ENCODE measurements at places on chromosomes 11 and 22.

DNA sequence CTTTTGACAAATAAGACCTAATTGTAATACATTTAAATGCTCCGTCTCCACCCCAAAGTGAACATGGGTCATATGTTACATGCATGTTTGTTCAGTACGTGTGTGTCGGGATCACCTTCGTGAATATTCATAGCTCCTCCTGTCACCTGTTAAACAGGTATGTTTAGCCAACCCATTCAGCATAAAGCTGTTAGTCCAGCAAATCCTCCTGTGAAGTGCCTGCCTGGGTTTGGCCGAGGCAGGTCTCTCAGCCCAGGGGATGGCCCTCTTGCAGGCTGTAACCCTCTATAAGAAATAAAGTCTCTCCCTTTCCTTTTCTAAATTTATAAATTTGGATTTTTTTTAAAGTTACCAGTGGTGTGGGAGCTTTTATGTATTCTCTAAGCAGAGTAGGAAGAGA, 38.9 kb upstream of the NTM start:
- no peak for DNase-seq

- DNase-seq, result no peak
These were observed 173.9 kb upstream of the SYN3 start for GRCh38 chr22:33232071-33232470.

- no peak for DNase-seq
These were observed 39.7 kb downstream of the ACAT1 start for GRCh38 chr11:108160970-108161566.

DNA sequence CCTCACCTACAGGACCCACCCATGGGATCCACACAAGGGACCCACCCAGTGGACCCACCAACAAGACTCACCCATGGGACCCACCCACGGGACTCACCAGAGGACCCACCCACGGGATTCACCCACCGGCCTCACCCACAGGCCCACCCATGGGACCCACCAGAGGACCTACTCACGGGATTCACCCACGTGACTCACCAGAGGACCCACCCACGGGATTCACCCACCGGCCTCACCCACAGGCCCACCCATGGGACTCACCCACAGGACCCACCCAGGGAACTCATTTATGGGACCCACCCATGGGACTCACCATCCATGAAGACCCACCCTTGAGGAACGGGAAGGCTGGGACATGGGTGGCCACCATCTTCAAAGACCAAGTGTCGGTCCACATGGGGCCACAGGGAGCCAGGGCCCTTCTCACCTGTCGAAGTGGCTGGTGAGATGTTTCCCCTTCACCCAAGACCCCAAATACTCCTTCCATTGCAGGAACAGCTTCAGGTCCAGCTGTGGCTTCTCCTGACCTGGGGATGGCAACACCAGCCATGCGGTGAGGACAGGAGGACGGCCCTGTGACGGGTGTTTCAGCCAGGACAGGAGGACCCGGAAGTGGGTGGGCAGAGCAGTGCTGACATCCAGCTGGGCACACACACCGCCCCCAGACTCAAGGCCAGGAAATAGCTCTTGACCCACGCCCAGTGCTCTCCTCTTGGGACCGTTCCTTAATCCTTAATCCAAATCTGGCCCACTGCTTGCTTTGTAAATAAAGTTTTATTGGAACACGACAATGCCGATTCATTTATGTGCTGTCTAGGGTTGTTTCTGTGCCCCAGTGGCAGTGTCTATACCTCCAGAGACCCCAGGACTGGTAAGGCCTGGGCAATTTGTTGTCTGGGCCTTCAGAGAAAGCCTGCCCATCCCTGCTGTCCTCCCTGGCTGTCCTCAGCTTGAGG, 1005.1 kb downstream of the BRD1 start:
- no peak for DNase-seq

GRCh38 chr11:96075532-96075959, 151.6 kb upstream of the MTMR2 start:
- no peak for DNase-seq

- no peak for DNase-seq
These were observed 4.2 kb downstream of the SHANK2 start for GRCh38 chr11:71248251-71248570.

GRCh38 chr22:45631841-45632238, 39.8 kb upstream of the ATXN10 start:
- DNase-seq, result no peak

- no peak for DNase-seq
These were observed 20.4 kb upstream of the GNB1L start for GRCh38 chr22:19875061-19875530.

DNA sequence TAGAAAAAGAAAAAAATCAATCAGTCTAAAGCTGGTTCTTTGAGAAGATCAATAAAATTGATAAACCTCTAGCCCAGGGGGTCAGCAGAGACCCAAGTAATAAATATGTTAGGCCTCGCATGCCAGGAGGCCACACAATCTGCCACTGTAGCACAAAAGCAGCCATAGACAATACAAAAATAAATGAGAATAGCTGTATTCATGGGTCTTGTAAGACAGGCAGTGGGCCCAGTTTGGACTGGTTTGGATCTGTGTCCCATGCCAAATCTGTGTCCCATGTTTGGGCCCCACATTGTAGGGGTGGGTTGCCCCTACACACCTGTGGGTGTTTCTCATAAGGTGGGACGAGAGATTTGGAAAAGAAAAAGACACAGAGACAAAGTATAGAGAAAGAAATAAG, 6.6 kb upstream of the PLAAT4 start:
- no peak for DNase-seq

DNA sequence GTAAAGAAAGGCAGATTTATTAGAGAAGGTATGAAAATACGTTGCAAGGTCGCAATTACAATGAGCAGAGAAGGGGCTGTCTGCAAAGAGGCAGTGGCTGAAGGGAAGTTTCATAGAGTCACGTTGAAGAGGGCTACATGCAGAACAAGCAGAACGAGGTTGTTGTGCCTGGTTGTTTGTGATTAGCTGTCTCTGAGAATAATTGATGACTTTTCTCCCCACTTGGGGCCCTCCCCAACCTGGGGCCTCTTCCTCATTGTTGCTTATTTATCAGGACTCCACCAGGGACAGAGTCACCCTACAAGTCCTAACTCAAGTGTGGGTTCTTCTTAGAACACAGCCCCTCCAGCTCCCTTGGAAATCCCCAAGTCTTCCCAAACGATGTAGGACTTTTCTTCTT, 29.1 kb downstream of the CSF2RB start:
- DNase-seq, result peak; percentile 35

- DNase-seq, result no peak
These were observed 393.5 kb downstream of the MN1 start for GRCh38 chr22:27408068-27408467.

- DNase-seq, result no peak
These were observed 78.0 kb downstream of the CNTN5 start for GRCh38 chr11:99098751-99099150.

GRCh38 chr11:78798663-78799062, 224.0 kb upstream of the NARS2 start:
- peak; percentile 75 for DNase-seq

DNA sequence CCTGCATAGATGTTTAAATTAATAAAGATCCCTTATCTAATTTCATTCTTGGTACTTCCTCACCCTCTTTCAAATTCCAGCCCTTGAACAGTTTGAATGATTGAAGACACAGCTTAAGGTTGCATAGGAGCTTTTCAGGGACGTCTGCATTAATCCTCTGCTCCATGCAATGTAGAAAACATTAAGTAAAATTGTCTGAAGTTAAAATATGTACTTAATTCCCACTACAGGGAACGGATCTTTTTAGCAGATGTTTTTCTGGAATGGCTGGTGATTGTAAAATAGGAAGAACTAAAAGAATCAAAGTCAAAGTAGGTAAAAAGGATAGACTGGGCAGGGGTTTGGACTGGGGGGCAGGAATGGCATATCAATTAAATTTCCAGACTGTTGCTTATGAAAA, 58.9 kb downstream of the ABTB2 start:
- no peak for DNase-seq

DNA sequence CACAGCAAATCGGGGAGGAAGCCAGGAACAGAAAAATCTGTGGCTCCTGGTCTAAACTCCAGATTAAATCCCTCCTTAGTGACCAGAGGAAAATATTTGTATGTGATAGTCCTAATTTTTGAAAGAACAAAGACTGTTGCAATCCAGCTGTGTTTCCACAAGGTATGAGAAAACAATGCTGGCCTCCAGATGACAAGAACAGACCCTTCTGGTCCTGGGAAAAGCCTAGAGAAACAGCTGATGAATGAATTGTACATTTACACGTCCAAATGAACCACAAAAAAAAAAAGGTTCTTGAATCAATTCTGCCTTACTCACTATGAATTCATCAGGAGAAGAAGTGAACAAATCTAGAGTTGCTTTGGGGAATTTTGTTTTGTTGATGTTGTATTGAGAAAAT, 63.7 kb downstream of the ETS1 start:
- no peak for DNase-seq

- no peak for DNase-seq
These were observed 78.2 kb downstream of the FAM76B start for GRCh38 chr11:95711162-95711944.

- DNase-seq, result no peak
These were observed 12.0 kb downstream of the MUC5B start for GRCh38 chr11:1234771-1235305.

DNA sequence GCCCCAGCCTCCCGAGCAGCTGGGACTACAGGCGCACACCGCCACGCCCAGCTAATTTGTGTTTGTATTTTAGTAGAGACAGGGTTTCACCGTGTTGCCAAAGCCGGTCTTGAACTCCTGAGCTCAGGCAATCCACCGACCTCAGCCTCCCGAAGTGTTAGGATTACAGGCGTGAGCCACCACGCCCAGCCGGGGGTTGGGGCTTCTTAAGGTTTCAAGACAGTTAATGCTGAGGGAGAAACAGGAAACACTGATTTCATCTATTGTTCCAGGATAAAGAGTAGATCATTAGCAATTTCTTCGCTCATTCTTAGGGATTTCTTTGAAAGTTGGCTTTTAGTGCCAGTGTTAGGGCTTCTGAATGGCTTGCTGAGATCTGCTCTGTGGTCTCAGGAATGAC, 21.2 kb upstream of the CLMP start:
- DNase-seq, result no peak

- no peak for DNase-seq
These were observed 24.5 kb downstream of the FAM227A start for GRCh38 chr22:38631724-38632123.

- no peak for DNase-seq
These were observed 70.3 kb downstream of the SCUBE1 start for GRCh38 chr22:43272869-43273318.

DNA sequence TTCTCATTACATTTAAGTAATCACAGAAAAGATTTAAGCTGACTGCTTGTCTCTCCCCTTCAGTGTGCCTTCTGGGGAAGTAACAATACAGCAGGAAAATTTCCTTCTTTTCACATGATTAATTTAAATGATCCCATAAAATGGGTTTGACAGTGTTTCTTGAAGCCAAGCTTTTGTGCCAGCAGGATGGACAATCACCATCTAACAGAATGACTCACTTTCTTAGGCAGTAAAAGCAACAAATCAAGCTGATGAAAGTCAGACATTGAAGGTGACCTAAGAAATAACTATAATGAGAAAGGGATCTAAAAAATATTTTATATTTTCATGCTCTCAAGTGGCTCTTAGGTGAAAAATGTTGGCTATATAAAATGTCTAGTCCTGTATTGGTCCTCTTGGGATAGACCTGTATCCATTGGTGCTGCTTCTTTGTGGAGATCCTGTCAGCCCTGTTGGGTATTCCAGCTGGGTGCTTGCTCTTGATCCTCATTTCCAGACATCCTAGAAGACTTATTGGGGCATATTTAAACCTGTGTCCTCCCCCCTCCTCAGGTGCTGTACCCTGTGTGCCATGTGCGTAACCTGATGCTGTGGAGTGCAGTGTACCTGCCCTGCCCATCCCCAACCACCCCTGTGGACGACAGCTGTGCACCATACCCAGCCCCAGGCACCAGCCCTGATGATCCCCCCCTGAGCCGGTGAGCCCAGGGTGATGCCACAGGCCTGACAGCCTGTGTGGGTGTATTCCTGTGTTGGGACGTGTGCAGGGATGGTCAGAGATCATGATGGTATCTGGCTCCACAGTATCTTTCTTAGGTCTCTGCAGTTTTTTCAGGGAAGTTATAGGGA, 62.7 kb upstream of the HORMAD2 start:
- DNase-seq, result no peak

GRCh38 chr11:62574363-62575071, 826 bp upstream of the EEF1G start:
- no peak for DNase-seq

DNA sequence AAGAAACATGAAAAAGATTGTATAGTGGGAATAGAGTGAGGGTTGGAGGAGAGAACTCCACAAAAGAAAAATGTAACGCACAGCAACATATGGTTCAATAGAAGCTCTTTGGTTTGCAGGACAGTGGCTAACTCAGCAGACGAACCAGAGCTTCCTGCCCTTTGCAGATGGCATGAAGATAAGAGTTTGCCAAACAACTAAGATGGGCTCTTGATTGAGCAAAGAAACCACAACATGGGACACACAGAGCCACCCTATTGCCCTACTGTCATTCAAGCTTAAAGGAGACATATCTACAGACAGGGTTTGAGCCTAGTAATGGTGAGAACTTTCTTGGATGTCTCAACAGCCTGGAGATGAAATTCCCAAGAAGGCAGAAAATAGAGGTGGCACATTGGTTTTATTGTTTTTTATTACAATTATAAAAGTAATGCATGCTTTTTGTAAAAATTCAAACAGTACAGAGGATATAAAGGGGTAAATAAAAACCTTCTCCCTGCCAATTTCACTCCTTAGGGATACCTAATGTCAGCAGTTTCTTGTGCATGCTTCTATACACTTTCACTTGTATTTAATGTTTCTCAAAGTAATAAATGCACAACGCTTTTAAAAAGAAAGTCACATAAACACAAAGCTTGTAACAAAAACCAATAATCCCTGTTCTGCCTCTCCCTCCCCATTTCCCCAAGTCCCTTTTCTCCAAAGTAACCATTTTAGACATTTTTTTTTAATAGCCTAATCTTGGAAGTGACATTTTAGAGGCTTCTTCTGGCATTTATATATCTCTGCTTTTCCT, 63.7 kb downstream of the COPB1 start:
- no peak for DNase-seq

GRCh38 chr22:20904008-20904979, 12.9 kb upstream of the CRKL start:
- no peak for DNase-seq

GRCh38 chr11:27201454-27202302, 161.1 kb downstream of the BBOX1 start:
- DNase-seq, result peak; percentile 91

All from ureter (tissue), 1 donor.